ENCODE measurements at places on chromosomes 7 and 10. TPM values are rescaled to one million over a fixed set of nuclear protein-coding genes. Genes with fewer than 3 reads are reported as not detected.

DNA sequence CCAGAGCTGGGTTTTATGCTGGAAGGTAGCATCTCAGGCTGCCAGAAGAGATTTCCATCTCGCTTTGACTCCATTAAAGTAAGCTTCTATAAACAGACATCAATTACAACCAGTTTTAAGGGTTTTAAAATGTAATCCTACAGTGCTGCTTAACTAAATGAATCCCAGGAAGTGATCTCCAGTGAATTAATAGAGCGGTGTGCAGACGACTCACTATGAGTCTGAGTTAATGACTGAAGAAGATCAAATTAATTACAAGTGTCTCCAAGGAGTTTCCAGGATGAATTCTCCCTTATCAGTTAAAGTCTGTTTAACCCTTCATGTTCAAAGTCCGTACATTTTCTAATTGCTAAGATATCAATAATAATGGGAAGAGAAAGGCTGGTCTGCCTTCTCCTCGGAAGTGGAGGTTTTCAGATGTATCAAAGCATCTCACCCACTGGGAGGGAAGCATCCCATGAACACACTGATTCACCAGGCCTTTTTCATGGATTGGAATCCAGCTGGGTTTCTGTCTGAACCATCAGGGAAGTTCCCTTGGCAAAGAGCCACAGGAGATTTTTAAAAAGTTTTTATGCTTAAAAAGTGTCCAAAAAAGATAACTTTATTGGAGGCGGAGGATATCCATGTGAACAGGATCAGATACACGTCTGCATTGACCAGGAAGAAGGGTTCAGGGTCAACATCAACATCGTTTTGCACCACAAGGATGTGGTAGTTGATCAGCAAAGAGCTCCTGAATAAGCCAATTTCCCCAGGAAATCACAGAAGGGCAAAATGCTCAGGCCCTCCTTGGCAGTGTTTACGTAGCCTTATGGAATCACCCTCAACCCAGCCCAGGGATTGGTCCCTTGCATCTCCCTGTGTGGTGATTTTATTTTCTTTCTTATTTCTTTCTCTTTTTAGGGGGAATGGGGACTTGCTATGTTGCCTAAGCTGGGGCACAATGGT lies 288.2 kb downstream of the POU6F2 start:
- DNase-seq, result no peak

CYP26C1 gene
- not detected for total RNA-seq

DNA sequence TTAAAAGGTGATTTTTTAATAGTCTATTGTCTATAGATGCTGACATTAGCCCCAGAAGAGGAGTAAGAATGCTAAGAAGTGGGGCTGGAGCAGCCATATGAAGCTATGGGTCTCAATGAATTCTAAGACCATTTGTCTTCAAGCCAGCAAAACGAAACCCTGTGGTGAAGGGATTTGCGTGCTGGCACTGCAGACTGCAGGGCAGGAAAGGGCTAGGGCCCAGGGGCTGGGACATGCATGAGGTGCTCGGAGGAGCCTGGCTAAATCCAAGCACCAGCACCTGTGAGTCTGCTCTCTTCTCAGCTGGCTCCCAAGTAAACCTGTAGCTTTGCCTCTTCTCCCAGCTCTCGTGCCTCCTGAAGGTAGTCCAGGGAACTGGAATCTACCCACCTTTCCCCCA lies 1.3 kb upstream of the NDST2 start:
- DNase-seq, result no peak

DNA sequence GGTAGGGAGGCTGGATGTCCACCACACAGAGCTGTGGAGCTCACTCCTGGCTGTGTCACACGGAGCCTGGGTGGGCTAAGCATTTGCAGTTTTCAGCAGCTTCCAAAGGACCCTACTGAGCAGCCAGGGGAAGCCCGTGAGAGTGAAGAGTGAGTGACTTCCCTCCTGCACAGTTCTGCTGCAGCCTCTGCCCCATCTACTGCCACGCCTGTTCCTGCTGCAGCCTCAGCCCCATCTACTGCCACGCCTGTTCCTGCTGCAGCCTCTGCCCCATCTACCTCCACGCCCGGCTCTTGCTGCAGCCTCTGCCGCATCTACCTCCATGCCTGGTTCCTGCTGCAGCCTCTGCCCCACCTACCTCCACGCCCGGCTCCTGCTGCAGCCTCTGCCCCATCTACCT lies 12.2 kb downstream of the ADAM8 start:
- peak; percentile 75 for DNase-seq

WDR86 gene
- 1.6 TPM for total RNA-seq

DNA sequence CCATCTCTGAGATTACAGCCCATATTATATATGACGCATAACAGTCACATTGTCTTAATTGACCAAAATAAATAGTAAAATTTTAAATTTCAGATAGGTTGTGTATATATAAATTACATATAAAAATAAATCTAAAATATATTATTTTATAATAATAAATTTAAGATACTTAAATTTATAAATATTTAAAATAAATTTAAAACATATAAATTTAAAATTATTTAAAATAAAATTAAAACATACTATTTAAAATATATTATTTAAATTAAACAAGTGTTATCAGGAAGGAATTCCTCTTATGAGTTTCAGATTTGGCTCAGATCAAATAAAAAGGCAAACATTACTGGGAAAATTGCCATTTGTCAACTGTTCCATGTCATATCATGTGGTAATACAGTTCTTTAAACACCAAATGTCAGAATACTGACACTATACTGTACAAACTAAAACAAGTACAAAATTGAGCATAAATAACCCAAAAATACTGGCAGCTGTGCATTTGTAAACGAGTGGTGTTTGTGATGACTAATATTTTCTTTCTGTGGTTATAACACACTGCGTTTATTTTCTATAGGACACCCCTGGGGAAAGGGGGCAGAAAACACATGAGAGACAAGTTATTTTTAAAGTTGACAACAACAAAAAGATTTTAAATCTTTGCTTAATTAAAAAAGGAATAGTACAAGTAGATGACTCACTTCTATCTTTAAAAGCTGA lies 71.3 kb upstream of the DGKB start:
- no peak for DNase-seq

GRCh38 chr10:96346295-96346694 lies 12.5 kb downstream of the OPALIN start:
- DNase-seq, result no peak

GRCh38 chr10:70499836-70500167 lies 21.2 kb downstream of the PALD1 start:
- no peak for DNase-seq

DNA sequence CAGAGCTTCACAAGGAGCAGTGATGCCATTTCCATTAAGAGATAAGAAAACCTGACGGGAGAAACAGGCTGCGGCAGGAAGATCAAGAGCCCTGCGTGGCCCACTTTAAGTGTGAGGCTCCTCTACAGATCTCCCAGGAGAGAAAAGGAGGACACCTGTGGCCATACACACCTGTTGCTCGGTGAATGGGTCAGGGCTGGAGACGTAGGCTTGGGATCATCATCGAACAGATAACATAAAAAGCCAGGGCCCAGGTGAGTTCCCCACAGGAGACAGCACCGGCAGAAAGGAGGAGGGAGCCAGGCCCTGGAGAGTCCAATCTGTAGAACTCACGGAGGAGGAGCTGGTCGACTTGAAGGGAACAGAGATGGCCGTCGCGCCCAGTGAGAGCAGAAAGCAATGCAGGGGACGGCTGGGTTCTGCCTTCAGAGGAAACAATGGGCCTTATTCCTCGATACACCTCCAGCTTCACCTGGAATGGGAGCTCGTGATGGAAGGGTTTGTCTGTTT lies 556.8 kb downstream of the DNAJB6 start:
- no peak for DNase-seq

DNA sequence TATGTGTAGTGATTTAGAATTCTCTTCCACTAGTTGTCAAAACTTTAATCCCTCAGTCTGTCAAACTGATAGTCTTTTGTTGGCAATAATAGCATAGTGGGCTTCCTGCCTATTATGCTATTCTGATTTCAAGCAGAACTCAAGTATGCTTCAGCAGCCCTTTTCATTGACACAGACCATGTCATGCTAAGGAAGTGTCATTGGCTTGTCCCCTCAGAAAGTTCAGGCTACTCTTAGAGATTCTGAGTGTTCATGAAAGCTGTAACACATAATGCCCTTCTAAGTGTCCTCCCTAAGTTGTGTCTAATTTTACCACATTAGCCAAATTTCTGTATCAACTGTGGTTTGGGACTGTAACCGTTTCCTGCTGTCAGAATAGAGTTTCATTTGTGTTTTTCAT lies 198.7 kb downstream of the THSD7A start:
- DNase-seq, result no peak

- no peak for DNase-seq
Measured at GRCh38 chr10:8513155-8514147, 459.0 kb downstream of the GATA3 start.

DNA sequence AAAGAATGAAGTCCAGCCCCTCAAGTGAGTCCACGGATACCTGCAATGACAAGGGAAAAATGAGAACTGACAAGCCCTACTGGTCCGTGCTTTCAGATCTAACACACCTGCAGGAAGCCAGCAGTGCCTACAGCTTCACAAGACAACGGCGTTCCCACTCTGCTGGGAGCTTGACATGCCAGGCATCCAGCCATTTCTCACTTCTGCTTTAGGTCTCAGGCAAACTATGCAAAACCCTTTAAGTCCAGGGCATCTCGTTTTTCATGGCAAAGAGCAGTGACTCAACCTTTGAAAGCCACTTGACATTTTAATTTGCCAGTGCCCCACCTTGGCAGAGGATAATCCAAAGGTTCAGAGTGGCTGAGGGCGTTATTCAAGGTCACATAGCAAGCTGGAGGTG lies 49.1 kb upstream of the GPAM start:
- no peak for DNase-seq

FAM25G gene
- not detected for total RNA-seq

GRCh38 chr10:46091080-46091827 lies 45.2 kb upstream of the MSMB start:
- no peak for DNase-seq

- no peak for DNase-seq
Measured at GRCh38 chr10:119090026-119090795, 9.6 kb upstream of the EIF3A start.

AGR2 gene
- total RNA-seq, result not detected

AMZ1 gene
- total RNA-seq, result 1.2 TPM

MKI67 gene
- total RNA-seq, result 5.3 TPM

Measured in natural killer cell (primary cell).